Activated CD4-positive, alpha-beta T cell treated with anti-CD3 and anti-CD28 coated beads, Interleukin-2, Interleukin-6, amounts not matched to agents 100 ng/mL and 50 ng/mL, durations not matched to agents 16 hours and 8 hours (primary cell): ENCODE measurements at places on chromosomes 4 and X.

- no peak for DNase-seq
These were observed 31.4 kb downstream of the RGS12 start for GRCh38 chr4:3324093-3324815.

GRCh38 chrX:151478058-151478457 lies 81.1 kb downstream of the VMA21 start:
- no peak for DNase-seq

- no peak for DNase-seq
These were observed 44.5 kb downstream of the SHROOM4 start for GRCh38 chrX:50769389-50770063.

DNA sequence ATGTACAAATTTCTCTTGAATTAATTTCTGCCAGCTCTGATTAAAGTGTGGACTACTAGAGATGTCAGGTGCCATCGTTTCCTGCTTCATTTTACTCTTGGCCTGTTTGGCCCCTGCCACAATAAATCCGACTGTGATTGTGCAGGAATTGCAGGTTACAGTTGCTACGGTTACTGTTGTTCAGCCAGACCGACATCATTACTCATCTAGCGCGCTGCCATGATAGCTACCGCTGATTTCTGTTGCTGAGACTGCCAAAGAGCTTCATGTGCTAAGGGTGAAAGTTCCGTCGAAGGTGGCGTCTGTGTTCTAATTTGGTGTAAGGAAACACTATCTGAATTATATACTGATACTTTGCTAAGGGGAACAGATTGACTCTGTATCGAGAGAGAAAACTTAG lies 22.1 kb downstream of the SLIT2 start:
- no peak for DNase-seq

GRCh38 chr4:75555294-75556164 lies at the start of gene ODAPH:
ODAPH (plus strand) TSS chr4:75556066; CDS start chr4:75556083, 17 bp downstream.
- peak; percentile 75 for DNase-seq

DNA sequence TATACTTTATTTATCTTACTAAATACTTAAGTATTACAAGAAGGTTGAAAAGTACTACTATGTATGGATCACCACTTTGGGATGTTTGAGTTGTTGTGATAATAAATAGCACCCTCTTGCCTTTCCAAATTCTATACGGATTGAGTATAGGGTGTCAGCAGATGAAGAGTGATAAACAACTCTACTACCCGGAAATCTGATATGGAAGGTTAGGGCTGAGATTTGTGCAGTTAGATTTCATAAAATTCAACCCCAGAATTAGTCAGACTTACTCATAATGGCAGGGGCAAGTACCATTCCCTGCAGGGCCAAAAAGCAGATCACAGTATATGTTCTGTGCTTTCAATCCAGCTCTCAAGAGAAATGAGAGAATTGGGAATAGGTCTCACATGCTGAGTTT lies 1008.9 kb upstream of the PCDH7 start:
- DNase-seq, result no peak

- no peak for DNase-seq
These were observed 155.5 kb downstream of the DHX15 start for GRCh38 chr4:24428850-24429249.

GRCh38 chr4:76690906-76691275 lies 207.1 kb downstream of the SOWAHB start:
- DNase-seq, result no peak

- DNase-seq, result no peak
These were observed 3.4 kb upstream of the GALNTL6 start for GRCh38 chr4:171809854-171810253.

DNA sequence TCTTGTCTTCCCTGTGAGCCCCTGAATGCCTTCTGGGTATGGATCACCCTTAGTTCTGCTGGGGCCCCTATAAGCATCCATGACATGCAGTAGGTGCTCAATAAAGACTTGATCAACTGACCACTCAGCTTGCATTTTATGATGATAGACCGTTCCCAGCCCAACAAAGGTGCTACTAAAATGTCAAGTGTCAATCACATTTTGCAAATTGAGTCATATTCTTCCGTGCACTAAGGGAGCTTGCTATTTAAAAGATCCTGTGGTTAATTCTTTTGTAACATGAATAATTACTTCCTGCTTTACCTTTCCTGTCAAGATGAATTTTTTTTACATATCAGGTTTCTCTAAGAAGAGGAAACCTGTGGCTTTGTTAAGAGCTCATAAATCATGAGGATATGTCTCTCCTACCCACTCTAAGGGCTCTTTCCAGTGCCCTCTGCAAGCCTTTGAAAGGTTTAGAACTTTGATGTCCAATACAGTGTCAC lies 47.6 kb downstream of the SH3KBP1 start:
- DNase-seq, result peak; percentile 69

- no peak for DNase-seq
These were observed 31.6 kb downstream of the TKTL1 start for GRCh38 chrX:154327038-154327820.

GRCh38 chr4:140122891-140123290 lies 31.1 kb downstream of the MAML3 start:
- no peak for DNase-seq

- DNase-seq, result no peak
These were observed 155.0 kb upstream of the ANKRD50 start for GRCh38 chr4:124867536-124867935.

DNA sequence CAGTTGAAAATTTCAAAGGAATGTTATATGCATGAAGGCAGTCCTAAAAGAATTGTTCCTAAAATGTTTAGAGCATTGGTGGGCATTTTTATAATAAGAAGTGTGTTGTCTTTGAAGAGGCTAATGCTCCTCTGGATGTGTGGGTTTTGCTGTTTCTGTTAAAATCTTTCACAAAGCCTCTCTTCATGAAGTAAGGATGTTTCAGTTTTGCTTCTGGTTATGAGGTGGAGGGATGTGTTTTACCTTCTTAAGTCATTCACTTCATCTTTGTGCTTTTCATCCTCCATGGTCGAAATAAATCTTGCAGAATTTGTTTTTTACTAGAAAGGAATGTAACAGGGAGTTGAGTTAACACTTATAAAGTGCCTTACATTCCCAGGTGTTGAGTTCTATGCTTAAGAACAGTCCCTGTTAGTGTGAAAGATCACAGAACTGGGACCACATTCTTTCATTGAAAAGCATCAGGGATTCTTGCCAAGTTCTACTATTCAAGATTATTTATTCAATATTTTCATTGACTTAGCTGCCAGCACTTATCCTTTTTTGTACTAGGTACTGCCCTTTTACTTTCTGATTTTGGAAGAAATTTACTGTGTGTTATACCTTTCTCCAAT lies 21.1 kb downstream of the FHIP1A start:
- DNase-seq, result peak; percentile 9

- no peak for DNase-seq
These were observed 385.4 kb upstream of the MAD2L1 start for GRCh38 chr4:120452001-120452400.

- no peak for DNase-seq
These were observed 84.9 kb downstream of the DMD start for GRCh38 chrX:33126469-33126868.

DNA sequence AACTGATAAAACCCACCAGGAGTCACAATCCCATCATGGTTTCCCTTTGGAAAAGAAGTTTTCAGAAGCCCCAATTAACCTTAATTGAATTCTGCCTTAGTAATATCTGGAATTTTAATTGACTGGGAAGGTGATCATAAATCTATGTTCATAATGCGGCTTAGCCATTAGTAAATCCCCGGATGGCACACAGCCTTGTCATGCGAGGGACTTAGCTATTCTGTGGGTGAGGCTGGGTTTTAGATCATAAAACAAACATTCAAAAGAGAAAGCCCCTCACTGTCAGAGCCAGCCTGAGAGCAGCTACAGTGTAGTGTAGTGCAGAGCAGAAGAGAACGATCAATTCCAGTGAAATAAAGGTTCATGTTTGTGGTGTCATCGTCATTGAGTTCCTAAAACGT lies 124.0 kb upstream of the NOCT start:
- no peak for DNase-seq

- no peak for DNase-seq
These were observed 532.2 kb upstream of the AGA start for GRCh38 chr4:177974461-177974860.

DNA sequence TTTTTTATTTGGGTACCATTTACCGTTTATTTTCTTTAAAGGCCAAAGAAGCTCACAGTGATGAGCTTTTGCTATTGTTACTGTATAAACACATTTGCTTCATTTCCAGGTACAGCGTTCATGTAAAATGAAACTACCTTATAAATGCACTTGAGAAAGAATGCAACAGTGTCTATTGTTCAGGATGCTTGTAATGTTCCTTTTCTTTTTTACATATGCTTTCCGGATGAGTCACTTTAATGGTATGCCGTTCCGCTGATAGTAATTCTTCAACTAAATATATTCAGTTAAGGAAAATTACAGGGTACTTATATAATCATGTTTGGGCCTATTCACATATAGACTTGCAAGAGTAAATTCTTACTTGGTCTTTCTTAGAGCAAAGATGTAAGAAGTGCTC lies 354.9 kb downstream of the RPA4 start:
- DNase-seq, result peak; percentile 11

DNA sequence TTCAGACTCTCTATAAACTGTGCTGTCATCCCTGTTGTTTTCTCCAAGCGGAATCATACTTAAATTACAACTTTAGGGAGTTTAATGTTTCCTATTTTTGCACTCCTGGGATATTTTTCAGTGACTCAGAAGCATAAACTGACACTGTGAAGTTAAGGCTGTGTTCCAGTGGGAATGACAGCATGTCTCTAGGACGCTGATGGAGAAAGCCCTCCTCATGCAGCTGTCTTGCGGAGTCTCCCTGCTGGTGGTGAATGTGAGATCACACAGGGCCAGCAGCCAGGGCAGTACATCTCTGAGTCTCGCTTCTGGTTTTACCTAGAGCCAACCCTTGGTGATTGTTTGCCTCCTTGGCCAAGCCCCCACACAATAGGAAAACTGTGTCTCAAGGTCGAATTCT lies 53.3 kb downstream of the NFKB1 start:
- DNase-seq, result no peak

DNA sequence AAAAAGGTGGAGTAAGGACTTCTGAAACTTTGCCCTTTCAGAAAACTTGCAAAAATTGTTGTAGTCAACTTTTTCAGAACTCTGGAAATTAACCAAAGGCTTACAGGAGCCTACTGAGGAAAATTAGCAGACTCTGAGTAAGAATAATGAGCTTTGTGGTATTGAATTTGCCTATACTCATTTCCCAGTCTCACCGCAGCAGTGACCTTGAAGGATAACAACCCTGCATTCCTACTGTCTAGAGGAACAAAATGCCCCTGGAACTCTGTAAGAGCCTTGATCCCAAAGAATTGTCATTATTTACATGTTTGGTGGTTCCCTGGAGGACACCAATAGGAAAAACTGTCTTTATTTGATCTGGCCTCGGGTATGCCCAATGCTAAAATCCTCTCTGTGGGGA lies 57.9 kb downstream of the MND1 start:
- DNase-seq, result no peak

GRCh38 chrX:118420462-118420861 lies 74.6 kb downstream of the WDR44 start:
- DNase-seq, result peak; percentile 17

- DNase-seq, result no peak
These were observed 214.6 kb downstream of the PALLD start for GRCh38 chr4:168711197-168712140.

DNA sequence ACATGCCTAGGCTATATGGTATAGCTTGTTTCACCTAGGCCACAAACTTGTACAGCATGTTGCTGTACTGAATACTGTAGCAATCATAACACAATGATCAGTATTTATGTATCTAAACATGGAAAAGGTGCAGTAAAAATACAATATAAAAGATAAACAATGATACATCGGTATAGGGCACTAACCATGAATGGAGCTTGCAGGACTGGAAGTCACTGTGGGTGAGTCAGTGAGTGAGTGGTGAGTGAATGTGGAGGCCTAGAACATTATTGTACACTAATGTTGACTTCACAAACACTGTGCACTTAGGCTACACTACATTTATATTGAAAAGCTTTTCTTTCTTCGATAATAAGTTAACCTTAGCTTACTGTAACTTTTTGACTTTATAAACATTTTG lies 45.6 kb upstream of the ANK2 start:
- DNase-seq, result no peak

DNA sequence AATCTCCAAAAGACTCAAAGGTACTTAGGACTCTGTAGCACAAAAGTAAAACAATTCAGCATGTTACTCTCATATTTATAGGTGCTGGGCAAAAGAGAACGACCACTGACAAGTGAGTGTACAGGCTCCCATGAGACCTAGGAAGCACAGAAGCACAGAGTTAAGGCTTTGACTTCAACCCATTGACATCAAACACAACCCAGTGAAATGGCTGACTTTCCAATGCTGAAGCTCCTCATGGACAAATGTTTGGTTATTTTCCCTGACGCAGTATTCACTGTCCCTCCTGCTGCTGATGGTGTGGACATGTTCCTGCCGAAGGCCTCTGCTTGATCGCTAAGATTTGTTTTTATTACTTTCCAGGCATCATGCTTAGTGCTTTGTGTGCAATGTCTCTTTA lies 148.7 kb downstream of the TSPAN5 start:
- DNase-seq, result no peak

DNA sequence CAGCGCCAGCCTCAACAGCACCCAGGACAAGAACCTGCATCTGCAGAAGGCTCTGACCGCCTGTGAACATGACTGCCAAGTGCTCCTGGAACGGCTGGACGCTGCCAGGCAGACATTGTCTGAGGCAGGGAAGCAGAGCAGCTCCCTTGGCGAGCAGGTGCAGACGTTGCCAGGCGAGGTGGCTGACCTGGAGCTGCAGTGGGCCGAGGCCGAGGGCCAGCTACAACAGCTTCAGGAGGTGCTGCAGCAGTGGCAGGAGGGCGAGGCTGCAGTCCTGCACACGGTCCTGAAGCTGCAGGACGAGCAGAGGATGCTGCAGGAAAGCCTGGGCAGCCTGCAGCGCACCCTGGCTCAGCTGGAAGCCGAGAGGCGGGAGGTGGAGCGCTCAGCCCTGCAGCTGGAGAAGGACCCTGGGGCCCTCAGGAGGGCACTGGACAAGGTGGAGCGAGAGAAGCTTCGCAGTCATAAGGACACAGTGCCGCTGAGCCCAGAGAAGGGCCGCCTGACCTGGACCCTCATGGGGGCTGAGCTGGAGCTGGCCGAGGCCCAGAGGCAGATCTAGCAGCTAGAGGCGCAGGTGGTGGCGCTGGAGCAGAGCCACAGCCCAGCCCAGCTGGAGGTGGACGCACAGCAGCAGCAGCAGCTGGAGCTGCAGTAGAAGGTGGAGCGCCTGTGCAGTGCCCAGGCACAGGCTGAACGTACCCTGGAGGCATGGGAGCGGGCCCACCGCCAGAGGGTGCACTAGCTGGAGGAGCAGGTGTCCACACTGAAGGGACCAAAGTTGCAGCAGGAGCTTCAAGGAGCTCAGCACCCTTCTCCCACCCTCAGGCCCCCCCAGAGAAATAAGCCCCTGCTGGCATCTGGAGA lies 16.4 kb downstream of the SMIM10L2A start:
- peak; percentile 8 for DNase-seq

- peak; percentile 43 for DNase-seq
These were observed 146.5 kb downstream of the SPANXN1 start for GRCh38 chrX:145393702-145394235.

- no peak for DNase-seq
These were observed 15.3 kb downstream of the USP46 start for GRCh38 chr4:52643785-52644244.
